ENCODE measurements at places on chromosomes 2 and 18. TPM values are rescaled to one million over a fixed set of nuclear protein-coding genes. Genes with fewer than 3 reads are reported as not detected.

GRCh38 chr2:227606476-227606875, 7.8 kb downstream of the SCYGR2 start:
- peaks cover 2% of the 10 kb centered on the region for H3K4me1 ChIP-seq
- no peak overlapping the region for H3K4me3 ChIP-seq
- H3K36me3 ChIP-seq, result no peaks in the 10 kb centered on the region
- no peak for DNase-seq

GRCh38 chr2:178761759-178762371, 45.4 kb downstream of the TTN start:
- H3K27me3 ChIP-seq, result no peaks in the 10 kb centered on the region
- no peak for DNase-seq
- no peaks in the 10 kb centered on the region for H3K4me1 ChIP-seq
- no peak overlapping the region for H3K27ac ChIP-seq

- H3K36me3 ChIP-seq, result no peaks in the 10 kb centered on the region
- H3K27me3 ChIP-seq, result no peaks in the 10 kb centered on the region
- DNase-seq, result no peak
- no peak overlapping the region for H3K4me3 ChIP-seq
- H3K4me1 ChIP-seq, result no peaks in the 10 kb centered on the region
- no peak overlapping the region for H3K27ac ChIP-seq
These were observed 326.3 kb upstream of the MC4R start for GRCh38 chr18:60698901-60699300.

- H3K4me3 ChIP-seq, result no peak overlapping the region
- H3K27me3 ChIP-seq, result no peaks in the 10 kb centered on the region
- H3K36me3 ChIP-seq, result no peaks in the 10 kb centered on the region
- H3K4me1 ChIP-seq, result peaks cover 19% of the 10 kb centered on the region
These were observed 508.7 kb upstream of the FAM98A start for GRCh38 chr2:34107811-34108210.

DNA sequence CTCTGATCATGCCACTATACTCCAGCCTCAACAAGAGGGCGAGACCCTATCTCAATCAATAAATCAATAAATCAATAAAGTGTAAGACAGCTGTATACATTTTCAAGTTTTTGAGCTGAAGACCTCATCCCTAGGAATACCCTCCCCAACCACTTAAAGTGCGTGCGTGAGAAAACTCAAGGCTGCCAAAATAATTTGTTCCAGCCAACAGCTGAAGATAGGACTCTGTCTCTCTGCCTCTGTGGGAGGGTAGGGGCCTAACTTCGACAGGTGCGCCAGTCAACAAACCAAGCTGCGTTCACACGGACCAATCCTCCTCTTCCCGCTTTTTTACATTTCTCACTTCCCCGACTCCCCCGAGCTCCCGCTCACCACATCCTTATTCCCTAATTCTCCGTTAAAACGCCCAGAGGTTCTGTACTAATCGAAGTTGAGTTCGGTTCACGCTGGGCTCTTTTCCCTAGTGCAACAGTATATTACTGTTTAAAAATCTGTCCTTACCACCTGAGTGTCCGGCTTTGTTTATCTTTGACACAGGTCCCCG, 618 bp downstream of the POLR2D start:
- H3K36me3 ChIP-seq, result peaks cover 3% of the 10 kb centered on the region
- H3K4me1 ChIP-seq, result peaks cover 6% of the 10 kb centered on the region
- no peak for DNase-seq

- no peaks in the 10 kb centered on the region for H3K36me3 ChIP-seq
- H3K27ac ChIP-seq, result no peak overlapping the region
- H3K27me3 ChIP-seq, result no peaks in the 10 kb centered on the region
- no peak overlapping the region for H3K4me3 ChIP-seq
- no peaks in the 10 kb centered on the region for H3K4me1 ChIP-seq
- DNase-seq, result no peak
These were observed 2.4 kb downstream of the GPR45 start for GRCh38 chr2:105243961-105244360.

GRCh38 chr2:212109792-212110680, 428.6 kb downstream of the ERBB4 start:
- no peak overlapping the region for H3K4me3 ChIP-seq
- no peak overlapping the region for H3K27ac ChIP-seq
- no peaks in the 10 kb centered on the region for H3K36me3 ChIP-seq

DNA sequence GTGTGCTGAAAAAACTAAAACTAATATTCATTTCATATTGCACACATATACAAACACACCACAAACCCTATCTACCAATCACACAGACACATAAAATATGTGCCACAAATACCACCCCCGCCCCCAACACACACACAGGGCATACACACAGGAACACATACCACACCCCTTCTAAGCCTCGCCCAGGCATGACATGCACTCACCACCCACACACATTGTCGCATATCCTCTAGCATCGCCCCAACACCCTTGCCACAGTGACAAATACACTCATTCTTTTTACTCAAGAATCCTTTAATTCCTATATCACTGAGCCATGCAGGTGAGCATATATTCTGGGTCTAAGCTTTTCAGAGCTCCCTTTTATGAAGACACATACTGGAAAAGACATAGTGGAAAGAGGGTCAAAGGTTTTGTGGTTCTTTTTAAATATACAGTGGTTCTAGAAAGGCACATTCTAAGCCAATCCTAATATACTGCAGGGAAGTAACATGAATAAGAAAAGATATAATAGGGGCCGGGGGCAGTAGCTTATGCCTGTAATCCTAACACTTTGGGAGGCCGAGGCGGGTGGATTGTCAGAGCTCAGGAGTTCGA, 24.5 kb upstream of the LCLAT1 start:
- H3K36me3 ChIP-seq, result no peaks in the 10 kb centered on the region
- H3K27ac ChIP-seq, result peak overlapping the region; percentile 51
- H3K27me3 ChIP-seq, result no peaks in the 10 kb centered on the region

DNA sequence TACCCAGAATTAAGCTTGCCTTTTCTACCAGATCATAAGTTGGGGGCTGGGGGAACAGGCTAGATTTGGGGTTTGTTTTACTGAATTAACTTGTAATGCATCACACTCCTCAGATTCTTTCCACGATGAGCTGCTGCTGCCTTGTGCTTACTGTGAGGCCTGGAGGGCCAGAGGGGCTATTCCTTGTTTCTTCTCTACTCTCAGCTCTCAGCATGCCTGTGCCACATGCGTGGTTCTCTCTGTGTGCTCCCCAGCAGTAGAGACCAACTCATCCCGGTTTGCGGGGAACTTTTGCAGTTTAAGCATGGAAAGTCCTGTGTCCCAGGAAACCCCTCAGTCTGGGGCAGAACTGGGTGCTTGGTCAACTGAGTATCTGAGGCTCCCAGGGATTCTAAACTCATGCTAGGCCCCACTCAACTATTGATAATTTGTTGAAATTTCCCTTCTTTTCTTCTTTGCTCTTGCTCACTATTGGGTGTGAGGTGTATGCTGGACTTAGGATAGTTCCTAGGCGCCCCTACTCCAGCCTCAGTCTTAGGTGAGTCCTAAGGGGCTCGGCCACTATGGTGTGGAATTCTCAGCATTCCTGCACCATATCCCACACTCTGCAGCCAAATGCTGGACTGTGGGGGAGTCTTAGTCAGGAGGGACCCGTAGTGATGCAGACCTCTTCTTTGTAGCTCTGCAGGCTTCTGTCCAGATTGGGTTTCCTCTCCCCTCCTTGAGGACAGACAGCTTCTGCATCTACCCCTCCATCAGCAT, 63.1 kb downstream of the SRD5A2 start:
- H3K4me1 ChIP-seq, result no peaks in the 10 kb centered on the region
- no peak overlapping the region for H3K27ac ChIP-seq
- H3K4me3 ChIP-seq, result no peak overlapping the region
- no peaks in the 10 kb centered on the region for H3K36me3 ChIP-seq
- peaks cover 1% of the 10 kb centered on the region for H3K27me3 ChIP-seq

DNA sequence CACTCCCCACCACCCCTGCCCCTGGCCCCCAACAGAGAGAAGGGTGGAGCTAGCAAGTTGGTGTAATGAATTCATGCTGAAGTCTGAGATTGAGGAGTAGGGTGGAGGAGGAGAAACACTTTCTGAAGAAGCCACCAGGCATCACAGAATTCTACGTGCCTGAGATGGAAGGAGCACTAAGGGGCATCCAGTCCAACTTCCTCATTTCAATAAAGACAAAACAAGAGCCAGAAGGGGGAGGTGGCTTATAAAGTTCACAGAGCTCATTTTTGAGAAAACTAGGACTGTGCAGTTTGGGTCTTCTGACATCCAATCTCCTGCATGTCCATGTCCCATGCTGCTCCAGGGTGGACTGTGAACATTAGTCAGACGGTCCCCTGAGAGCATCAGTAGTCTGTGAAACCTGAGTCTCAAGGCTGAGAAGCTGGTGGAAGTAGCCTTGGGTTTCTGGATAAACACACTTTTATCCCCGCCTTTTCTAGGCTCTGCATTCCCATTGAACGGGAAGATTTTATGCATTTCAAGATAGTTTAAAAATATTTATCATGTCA, 77.7 kb downstream of the TRIM43 start:
- no peak overlapping the region for H3K27ac ChIP-seq
- no peak overlapping the region for H3K4me3 ChIP-seq
- DNase-seq, result no peak
- no peaks in the 10 kb centered on the region for H3K27me3 ChIP-seq
- no peaks in the 10 kb centered on the region for H3K36me3 ChIP-seq

The NEURL3 gene
- total RNA-seq, result 0.32 TPM

The NEUROD1 gene
- total RNA-seq, result 1.8 TPM

The RBM43 gene
- total RNA-seq, result 5.2 TPM

The CFC1 gene
- not detected for total RNA-seq

The GPBAR1 gene
- total RNA-seq, result 2.5 TPM

Measured in transverse colon (tissue), 4 donors.